ENCODE measurements at places on chromosomes 2 and 18.

GRCh38 chr18:55102501-55102900 is 143.2 kb upstream of the CCDC68 start:
- no peak for DNase-seq

DNA sequence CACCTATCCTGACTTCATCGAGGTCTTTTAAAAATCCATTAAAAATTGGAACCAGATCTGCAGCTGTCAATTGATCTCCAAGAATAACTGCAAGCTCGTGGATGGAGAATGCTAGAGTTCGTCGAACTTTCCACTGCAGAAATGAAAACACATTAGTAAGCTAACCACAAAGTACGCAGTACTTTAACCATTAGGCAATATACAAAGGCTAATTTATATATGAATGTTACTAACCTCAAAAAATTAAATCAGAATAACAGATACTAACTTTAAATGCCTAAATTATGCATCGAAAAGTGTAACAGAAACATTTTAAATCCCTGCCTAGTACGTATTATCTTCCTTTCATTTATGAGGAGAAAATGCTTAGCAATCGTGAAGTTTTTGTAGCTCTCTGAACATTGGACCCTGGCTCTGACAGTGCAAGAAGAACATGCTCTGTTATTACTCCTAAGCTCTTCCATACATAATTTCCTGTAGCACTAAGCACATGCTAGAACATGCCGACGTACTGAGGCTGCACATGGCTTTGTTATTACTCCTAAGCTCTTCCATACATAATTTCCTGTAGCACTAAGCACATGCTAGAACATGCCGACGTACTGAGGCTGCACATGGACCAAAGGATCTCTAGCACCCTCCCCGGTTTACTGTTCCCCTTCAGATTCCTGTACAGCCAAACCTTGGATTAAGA is 57.0 kb downstream of the PPP4R1 start:
- no peak for DNase-seq

GRCh38 chr2:144198116-144198515 is 321.8 kb downstream of the ZEB2 start:
- no peak for DNase-seq

- no peak for DNase-seq
These were observed 172.3 kb downstream of the ASXL3 start for GRCh38 chr18:33750366-33750765.

DNA sequence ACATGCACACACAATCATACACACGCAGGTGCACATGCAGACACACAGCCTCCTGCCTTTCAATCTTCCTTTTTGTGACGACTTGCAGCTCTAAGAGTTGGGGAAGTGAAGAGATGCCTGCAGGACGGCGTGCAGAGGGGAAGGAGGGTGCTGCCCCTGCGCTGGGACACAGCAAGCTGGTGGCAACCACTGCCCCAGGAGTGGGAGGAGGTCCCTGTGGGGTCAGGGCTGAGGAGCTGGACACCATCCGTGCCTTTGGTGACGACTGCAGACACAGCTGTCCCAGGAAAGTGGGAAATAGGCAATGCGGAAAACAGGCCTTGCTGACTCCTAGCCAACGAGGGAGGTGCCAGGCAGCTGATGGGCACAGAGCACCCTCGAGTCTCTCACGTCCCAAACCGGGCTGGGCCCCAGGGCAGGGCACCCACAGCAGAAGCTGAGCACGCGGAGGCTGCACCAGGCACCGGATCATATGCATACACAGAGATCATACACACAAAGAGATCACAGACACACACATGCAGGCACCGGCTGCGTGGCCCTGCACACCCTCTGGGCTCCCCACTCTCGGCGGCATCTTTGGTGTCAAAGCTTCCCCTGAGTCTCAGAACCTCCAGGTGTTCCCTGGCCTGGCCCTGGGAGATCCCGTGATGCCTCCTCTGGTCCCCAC is 146.1 kb downstream of the PXDN start:
- DNase-seq = no peak

DNA sequence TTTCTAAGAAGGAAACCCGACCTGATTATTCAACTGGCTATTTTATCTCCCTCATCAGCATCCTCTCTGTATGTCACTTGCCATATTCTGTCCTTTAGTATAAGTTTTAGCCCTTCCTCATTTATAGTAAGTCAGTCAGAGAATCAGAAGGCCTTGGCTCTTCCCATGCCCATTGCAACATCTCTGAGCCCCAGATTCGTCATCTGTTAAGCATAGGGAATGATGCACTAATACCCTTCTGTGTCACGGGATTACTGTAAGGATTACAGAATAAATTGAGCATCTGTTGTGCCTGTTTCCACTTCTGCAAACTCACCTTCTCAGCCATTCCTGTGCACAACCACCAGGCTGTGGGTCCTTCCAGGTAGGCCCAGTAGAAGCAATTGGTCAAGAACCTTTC is 258.1 kb upstream of the RAB12 start:
- DNase-seq = no peak

DNA sequence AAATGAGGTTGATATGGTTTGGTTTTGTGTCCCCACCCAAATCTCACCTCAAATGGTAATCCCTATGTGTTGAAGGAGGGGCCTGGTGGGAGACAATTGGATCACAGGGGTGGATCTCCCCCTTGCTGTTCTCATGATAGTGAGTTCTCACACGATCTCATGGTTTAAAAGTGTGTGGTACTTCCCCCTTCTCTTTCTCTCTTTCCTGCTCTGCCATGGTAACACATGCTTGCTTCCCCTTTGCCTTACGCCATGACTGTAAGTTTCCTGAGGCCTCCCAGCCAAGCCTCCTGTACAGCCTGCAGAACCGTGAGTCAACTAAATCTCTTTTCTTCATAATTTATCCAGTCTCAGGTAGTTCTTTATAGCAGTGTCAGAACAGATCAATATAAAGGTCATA is 24.7 kb upstream of the FAM124B start:
- DNase-seq = no peak
